ENCODE measurements at places on chromosomes 5 and 9.

DNA sequence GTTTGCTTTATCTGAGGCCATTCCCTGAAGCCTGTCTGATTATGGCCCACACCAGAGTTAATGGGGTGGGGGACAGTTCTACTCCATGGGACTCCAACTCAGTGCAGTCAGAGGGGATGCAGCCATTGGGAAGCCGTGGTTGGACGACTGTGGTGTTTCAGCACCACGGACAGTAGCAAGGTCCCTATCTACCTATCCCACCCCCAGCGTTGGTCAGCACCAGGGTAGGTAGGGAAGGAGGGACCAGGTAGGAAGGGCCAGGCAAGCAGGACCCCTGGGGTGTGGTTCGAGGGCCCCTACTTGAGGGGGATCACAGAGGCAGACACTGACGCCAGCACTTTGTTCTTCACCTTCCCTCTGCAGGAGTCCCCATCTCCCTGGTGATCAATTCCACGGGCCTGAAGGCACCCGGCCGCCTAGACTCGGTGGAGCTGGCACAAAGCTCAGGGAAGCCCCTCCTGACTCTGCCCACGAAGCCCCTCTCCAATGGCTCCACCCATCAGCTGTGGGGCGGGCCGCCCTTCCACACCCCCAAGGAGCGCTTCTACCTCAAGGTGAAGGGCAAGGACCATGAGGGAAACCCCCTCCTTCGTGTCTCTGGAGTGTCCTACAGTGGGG lies 33.2 kb downstream of the HMCN2 start:
- DNase-seq, result no peak

DNA sequence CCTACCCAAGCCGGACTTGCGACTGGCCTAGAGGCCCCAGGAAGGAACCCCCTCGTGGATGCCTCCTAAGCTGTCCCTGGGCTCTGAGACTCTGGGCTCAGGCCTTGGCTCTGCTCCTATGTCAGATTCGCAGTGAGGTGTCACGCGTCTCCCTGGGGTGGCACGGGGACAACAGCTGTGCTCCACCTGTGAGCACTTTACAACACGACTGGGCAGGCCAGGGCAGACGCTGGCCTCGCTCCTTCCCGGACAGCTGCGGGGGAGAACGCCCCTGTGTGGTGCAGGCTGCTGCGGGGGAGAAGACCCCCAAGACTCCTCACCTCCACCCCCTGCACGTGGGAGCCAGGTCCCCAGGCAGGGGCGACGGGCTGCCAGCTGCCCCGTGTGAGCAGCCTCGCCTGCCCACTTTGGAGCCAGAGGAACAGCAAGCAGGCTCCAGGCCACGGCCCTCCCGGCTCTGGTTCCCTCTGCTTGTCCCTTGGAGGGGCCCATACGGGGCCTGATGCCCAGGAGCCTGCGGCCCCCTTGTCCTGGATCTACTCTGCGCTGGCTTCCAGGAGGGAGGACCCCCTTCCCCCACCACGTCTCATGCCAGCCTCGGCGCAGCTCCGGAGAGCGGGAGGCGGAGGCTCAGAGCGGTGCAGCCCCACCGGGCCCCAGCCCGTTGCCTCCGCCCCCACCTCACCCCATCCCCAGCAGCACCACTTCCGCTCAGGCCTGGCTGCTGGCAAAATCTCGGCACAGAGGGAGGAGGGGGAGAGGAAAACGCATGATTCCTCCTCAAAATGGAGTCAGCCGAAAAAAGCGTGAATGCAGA lies 36.0 kb downstream of the SARDH start:
- no peak for DNase-seq

- peak; percentile 61 for DNase-seq
Observed at GRCh38 chr9:93207326-93207814, 23.4 kb downstream of the WNK2 start.

DNA sequence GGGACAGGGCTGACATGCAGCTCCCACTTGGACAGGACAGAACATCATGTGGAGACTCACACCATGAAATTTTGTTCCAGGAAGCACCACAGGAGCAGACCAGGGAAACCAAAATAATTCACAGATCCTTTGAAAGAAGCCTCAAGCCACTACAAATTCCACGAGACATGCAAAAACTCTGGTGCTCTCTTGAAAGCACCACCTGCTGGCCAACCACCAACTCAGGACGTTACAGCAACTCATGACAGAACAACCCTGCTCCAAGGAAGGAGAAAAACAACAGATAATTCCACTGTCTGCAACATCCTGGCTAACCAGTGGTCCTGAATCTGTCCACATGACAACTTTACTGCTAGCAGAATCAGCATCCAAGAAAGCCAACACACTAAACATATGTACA lies 516.0 kb downstream of the SPATA31D1 start:
- no peak for DNase-seq

Data from NCI-H774 (cell line).